ENCODE measurements at places on chromosomes 7 and 10. TPM values are rescaled to one million over a fixed set of nuclear protein-coding genes. Genes with fewer than 3 reads are reported as not detected.
A peak's percentile ranks its signal among the peaks of the same experiment; 100 is the strongest.

DNA sequence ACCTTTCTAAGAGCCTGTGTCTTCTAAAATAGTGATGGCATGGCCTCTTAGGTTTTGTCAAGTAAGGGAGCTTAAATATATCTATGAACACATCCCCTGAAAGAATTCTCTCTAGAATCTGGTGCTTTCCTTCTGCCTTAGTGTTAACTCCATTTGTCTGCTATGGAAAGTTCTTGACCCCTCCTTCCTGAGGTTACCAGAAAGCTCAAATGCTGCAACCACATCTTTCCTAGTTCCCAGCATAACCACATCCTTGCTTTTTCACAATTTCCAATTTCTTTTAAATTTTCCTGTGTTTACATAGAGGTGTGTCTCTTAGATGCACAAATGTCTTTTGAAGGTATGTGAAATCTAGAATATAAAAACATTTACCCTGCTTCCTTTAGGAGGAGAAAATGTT, 16.4 kb upstream of the GSDME start:
- no peak for DNase-seq

GRCh38 chr7:12686891-12687717, at the start of gene ARL4A:
Gene ARL4A, plus strand, starts transcription at chr7:12687633. Its CDS starts 622 bp downstream, at chr7:12688255.
- peak; percentile 97 for DNase-seq

- no peak for DNase-seq
Observed at GRCh38 chr7:81684514-81685269, 85.2 kb downstream of the HGF start.

- peak; percentile 86 for DNase-seq
Observed at GRCh38 chr10:132443605-132443982, 46.6 kb downstream of the PWWP2B start.

DNA sequence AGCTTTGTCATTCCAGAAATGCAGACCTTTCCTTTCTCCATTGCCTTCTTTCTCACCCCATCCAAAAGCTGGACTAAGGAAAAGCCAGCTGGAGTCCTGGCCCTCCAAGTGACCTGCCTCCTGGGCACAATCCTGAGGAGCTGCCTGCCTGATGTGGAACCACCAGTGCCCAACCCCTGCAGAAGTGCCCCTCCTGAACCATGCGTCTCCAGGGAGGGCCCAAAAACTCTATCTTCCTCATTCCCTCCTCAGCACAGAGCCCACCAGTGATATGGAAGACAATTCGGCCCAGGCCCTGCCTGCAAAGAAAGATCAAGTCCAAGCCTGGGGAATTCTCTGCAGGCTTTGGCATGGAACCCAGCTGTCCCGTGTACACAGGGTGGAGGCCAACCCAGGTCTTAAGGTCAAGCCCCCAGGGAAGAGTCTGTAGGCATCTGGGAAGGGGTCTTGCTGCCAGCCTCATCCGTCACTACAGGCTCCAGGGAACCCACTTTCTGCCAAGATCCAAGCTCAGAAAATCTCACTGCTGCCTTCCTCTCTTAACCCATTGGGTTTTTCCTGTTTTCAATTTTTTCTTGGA, 3.5 kb upstream of the GRID1 start:
- DNase-seq: no peak

- DNase-seq: peak; percentile 47
Observed at GRCh38 chr10:99858849-99859248, 76.4 kb downstream of the ABCC2 start.

- no peak for DNase-seq
Observed at GRCh38 chr10:132614431-132615340, 77.1 kb downstream of the INPP5A start.

DNA sequence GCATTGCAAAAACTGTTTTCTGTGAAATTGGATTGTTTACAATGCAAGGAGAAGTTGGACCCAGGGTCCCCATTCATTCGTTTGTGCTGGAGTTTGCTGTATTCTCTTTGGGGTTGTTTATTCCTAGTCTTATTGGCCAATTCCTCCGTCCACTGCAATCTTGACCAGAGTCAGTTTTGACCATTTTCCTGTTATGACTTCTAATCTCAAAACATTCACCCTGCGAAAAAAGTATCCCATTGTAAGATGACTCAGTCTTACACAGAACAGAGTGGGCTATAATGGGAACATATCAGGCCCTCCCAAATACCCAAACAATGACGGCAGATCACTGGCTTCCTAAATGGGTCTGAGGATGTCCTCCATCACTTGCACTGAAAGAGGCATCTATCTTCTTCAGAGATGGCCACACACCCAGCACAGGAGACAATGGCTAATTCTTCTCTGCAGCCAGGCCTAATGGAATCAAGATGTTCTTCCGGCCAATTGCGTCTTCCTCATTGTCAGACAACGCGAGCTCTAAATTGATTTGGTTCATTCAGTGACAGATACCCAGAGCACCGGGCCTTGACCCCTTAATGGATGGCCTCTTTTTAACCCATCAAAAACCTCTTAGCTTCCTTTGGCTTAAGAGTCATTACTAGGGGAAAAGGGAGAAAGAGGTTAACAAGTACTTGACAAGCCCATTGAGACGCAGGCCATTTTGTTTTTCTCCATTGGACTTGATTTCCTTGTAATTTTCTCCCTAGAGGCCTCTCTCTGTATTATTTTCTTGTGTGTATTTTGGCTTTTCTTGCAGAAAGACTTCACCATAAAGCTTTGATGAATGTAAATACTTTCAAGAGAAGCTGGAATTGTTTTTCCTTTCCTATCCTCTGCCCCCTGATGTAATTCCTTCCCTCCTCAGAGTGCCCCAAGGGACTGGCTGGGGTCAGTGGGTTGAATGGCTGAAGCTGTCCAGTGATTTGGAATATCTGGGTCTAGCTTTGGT, 129.6 kb downstream of the PRPF18 start:
- no peak for DNase-seq

DNA sequence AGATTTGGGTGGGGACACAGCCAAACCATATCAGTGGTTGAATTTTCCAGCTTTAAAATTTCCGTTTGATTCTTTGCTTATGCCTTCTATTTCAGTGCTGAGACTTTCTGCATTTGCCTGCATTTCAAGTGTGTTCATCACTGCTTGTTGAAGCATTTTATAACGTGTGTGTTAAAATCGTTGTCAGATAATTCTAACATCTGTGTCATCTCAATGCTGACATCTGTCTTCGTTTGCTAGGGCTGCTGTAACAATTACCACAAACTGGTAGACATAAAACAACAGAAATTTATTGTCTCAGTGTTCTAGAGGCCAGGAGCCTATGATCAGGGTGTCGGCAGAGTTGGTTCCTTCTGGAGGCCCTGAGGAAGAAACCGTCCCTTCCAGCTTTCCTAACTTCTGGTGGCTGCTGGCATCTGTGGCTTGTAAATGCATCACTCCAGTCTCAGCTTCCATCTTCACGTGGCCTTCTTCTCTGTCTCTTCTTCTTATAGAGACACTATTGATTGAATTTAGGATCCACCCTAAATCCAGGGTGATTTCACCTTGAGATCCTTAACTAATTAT, 71.1 kb upstream of the SDK1 start:
- no peak for DNase-seq

GRCh38 chr7:2644562-2645273, 12.9 kb downstream of the TTYH3 start:
- DNase-seq: peak; percentile 76

The GBX1 gene
- total RNA-seq: not detected

The CTBP2 gene
- total RNA-seq: 0.16 TPM

The FLNC gene
- 0.09 TPM for total RNA-seq

The HOXA2 gene
- not detected for total RNA-seq

The TFEC gene
- total RNA-seq: not detected
